Mesothelial cell of epicardium (in vitro differentiated cells): ENCODE measurements at places on chromosomes 7 and 10.
A peak's percentile ranks its signal among the peaks of the same experiment; 100 is the strongest.

GRCh38 chr10:34584164-34584563, 230.9 kb downstream of the PARD3 start:
- H3K27me3 ChIP-seq = no peaks in the 10 kb centered on the region
- no peak for DNase-seq
- no peak overlapping the region for H3K4me3 ChIP-seq
- H3K36me3 ChIP-seq = peaks cover 3% of the 10 kb centered on the region
- peaks cover 50% of the 10 kb centered on the region for H3K4me1 ChIP-seq
- H3K27ac ChIP-seq = no peak overlapping the region

GRCh38 chr7:110358028-110358427, 732.9 kb upstream of the LRRN3 start:
- H3K27me3 ChIP-seq = no peaks in the 10 kb centered on the region
- H3K4me3 ChIP-seq = no peak overlapping the region
- no peaks in the 10 kb centered on the region for H3K4me1 ChIP-seq
- no peak for DNase-seq
- H3K27ac ChIP-seq = no peak overlapping the region

GRCh38 chr7:26629696-26630095, 234.7 kb downstream of the SKAP2 start:
- no peaks in the 10 kb centered on the region for H3K4me1 ChIP-seq
- no peaks in the 10 kb centered on the region for H3K27me3 ChIP-seq
- no peak overlapping the region for H3K27ac ChIP-seq
- DNase-seq = no peak

GRCh38 chr7:105963038-105963667, at the start of gene CDHR3:
Gene CDHR3, plus strand, starts transcription at chr7:105963264. Its CDS starts 55 bp downstream, at chr7:105963319.
- no peak for DNase-seq
- H3K4me3 ChIP-seq = no peak within 1 kb of the TSS
- no peaks in the 10 kb centered on the region for H3K4me1 ChIP-seq
- H3K27me3 ChIP-seq = no peaks in the 10 kb centered on the region
- H3K36me3 ChIP-seq = no peaks in the 10 kb centered on the region
- no peak within 1 kb of the TSS for H3K27ac ChIP-seq

GRCh38 chr7:151699147-151699927, 177.6 kb downstream of the PRKAG2 start:
- H3K27ac ChIP-seq = no peak overlapping the region
- H3K4me1 ChIP-seq = peaks cover 25% of the 10 kb centered on the region
- H3K27me3 ChIP-seq = no peaks in the 10 kb centered on the region
- no peaks in the 10 kb centered on the region for H3K36me3 ChIP-seq
- no peak for DNase-seq

- H3K27ac ChIP-seq = no peak overlapping the region
- DNase-seq = no peak
- H3K27me3 ChIP-seq = no peaks in the 10 kb centered on the region
- no peak overlapping the region for H3K4me3 ChIP-seq
- peaks cover 29% of the 10 kb centered on the region for H3K36me3 ChIP-seq
Measured at GRCh38 chr10:94353336-94353735, 9.4 kb downstream of the NOC3L start.

GRCh38 chr7:3146571-3147226, 103.0 kb upstream of the CARD11 start:
- H3K27ac ChIP-seq = no peak overlapping the region
- no peak for DNase-seq
- no peak overlapping the region for H3K4me3 ChIP-seq
- H3K27me3 ChIP-seq = peaks cover 10% of the 10 kb centered on the region
- peaks cover 12% of the 10 kb centered on the region for H3K4me1 ChIP-seq

DNA sequence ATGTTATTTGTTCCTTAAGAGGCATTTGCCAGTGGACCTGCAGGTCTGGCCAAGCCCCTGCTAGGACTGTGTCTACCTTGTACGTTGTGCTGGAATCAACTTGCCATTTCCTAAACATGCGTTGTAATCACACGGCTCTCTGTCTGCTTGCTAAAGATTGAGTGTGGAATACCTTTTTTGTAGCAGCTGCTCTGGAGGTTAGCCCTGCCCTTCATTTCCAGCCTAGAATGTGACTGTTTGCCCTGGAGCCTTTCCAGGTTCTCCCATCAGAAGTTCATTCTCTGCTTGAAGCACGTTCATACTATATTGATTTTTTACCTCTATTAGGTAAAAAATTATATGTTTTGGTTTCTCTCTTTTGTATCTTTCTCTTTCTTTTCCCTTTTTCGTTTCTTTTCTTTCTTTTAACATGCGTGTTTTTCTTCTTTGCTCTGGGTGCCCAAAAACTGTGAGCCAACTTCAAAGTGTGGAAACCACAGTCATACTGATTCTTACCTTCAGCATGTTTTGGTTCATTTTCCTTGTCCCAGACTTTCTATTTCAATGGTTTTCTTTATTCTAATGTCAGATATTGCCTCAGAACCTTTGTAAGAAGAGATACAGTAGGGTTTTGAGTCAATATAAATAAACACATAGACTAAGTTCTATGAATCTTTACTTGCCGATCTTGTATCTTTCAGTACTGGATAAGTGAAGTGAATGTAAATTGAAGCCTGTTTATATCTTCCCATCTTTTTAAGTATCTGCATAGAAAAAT, 111.9 kb upstream of the RPA3 start:
- peaks cover under 1% of the 10 kb centered on the region for H3K36me3 ChIP-seq
- peak overlapping the region; percentile 64 for H3K27ac ChIP-seq
- peaks cover 13% of the 10 kb centered on the region for H3K4me1 ChIP-seq
- no peak overlapping the region for H3K4me3 ChIP-seq

DNA sequence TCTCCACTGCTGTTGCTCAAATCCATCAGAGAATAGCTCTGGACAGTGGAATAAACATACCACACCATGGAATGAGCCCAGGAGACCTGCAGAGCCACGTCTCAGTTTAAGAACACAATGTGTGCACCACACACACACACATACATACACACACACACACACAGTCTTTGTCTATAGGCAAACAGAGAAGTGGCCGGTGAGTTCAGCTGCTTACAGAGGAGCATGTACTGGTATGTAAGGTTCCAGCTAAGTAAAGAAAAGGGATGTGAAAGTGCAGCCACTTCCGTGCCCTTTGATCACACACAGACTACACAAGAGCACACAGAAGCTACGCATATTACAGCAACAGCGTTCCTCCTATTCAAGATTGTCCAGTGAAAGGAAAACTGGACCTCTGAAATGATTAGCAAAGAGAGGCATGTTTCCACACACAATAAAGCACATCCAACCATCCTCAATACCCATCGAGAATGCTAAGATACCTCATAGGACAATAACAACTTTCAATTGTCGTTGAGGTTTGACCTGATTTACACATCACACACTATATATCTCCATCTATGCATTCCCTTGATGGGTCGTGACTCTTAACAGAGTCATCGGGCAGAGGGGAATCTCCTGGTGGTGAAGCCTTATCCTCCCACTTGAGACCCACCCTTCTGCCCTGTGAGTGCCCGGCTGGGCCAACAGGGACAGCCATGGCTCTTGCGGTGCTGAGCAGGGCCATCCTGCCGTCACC, 23.6 kb downstream of the SLC35B4 start:
- DNase-seq = no peak
- H3K36me3 ChIP-seq = peaks cover 36% of the 10 kb centered on the region
- peaks cover 21% of the 10 kb centered on the region for H3K4me1 ChIP-seq
- H3K4me3 ChIP-seq = no peak overlapping the region
- H3K27me3 ChIP-seq = no peaks in the 10 kb centered on the region
- no peak overlapping the region for H3K27ac ChIP-seq

DNA sequence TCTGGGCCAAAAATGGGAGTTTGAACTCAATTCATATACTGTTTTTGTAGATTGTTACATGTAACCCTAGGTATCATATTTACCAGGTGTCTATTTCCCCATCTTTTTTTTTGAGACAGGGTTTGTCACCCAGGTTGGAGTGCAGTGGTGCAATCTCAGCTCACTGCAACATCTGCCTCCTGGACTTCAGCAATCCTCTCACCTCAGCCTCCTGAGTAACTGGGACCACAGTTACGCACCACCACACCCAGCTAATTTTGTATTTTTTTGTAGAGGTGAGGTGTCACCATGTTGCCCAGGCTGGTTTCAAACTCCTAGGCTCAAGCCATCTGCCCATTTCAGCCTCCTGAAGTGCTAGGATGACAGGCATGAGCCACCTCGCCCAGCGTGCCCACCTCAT, 28.2 kb upstream of the FBXW4 start:
- H3K27me3 ChIP-seq = peaks cover 2% of the 10 kb centered on the region
- no peak overlapping the region for H3K27ac ChIP-seq
- H3K36me3 ChIP-seq = no peaks in the 10 kb centered on the region

DNA sequence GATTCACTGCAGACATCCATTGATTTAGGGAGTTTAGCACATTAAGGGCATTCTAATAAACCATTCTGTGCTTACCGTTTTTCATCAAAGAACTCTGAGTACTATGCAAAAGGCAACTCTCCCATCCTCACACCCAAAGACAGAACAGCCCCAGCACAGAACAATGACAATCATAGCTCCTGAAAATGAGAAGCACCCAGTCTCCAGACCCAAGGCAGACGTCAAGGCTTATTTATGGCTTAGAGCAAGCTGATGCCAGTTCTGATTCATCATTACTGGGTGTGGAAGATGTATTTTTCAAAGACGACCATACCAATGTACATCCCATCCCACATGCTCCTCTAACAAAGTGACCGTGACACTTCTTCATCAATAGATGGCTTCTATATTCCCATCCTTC, 67.6 kb downstream of the OSBPL3 start:
- no peaks in the 10 kb centered on the region for H3K4me1 ChIP-seq
- H3K4me3 ChIP-seq = no peak overlapping the region
- no peak for DNase-seq
- no peaks in the 10 kb centered on the region for H3K27me3 ChIP-seq

GRCh38 chr7:15556339-15557105, 5.3 kb downstream of the AGMO start:
- DNase-seq = no peak

- H3K4me1 ChIP-seq = no peaks in the 10 kb centered on the region
- H3K36me3 ChIP-seq = peaks cover 3% of the 10 kb centered on the region
- no peak for DNase-seq
- no peak overlapping the region for H3K27ac ChIP-seq
Measured at GRCh38 chr7:133691727-133692610, 435.2 kb upstream of the LRGUK start.

GRCh38 chr7:27196287-27196767, 3.6 kb downstream of the HOXA13 start:
- H3K27me3 ChIP-seq = peaks cover 89% of the 10 kb centered on the region
- H3K36me3 ChIP-seq = no peaks in the 10 kb centered on the region
- peak overlapping the region; percentile 56 for H3K27ac ChIP-seq
- peak; percentile 86 for DNase-seq
- peak overlapping the region; percentile 60 for H3K4me3 ChIP-seq

DNA sequence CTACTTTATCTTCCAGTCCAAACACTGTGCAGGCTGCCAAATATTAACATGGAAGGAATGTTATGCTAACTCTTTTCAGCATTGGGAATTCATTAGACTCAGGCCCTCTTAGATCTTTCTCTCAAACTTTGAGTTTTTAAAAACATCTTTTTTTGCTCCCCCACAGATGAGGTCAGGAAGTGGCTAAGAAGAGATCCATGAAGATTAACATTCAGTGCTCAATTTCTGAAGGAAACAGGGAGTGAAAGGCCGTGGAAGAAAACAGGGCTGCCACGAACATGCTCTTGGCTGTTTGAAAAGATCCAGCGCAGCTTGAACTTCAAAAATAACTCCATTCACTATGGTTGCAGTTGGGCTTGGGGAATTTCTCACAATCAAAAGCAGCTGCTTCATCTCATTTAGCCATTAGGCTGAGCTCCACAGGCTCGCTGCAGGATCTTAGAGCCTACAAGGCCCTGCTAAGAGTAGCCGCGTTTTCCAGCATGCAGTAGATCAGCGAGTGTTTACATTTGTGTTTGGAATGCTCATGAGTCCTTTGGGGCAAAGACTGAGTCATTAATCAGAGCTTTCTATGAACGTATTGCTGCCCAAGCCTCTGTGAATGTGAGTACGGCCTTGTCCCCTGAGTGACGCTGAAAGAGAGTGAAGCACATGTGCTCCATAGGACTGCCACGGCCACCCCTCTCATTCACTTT, 41.2 kb upstream of the TNS3 start:
- peaks cover 47% of the 10 kb centered on the region for H3K4me1 ChIP-seq
- H3K4me3 ChIP-seq = no peak overlapping the region
- peak; percentile 52 for DNase-seq
- no peaks in the 10 kb centered on the region for H3K36me3 ChIP-seq

DNA sequence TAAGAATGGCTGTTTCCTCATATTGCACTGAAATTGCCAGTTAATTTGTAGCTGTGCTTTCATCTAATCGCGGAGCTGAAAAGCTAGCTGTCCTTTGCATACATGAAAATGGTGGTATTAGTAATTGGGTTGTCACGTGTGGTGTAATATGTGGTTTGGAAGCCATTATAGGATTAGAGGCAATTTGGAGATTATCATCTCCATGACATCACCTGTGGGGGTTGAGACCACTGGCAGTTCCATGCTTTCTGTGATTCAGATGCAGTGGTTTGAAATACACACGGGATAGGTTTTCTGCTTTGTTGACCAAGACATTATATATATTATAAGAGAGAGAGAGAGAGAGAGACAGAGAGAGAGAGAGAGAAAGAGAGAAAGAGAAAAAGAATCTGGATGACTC, 180.8 kb downstream of the RAB11FIP2 start:
- H3K4me3 ChIP-seq = no peak overlapping the region
- H3K36me3 ChIP-seq = no peaks in the 10 kb centered on the region
- peaks cover 3% of the 10 kb centered on the region for H3K4me1 ChIP-seq
- peaks cover 41% of the 10 kb centered on the region for H3K27me3 ChIP-seq
- H3K27ac ChIP-seq = no peak overlapping the region

- H3K4me3 ChIP-seq = no peak overlapping the region
- H3K4me1 ChIP-seq = peaks cover 74% of the 10 kb centered on the region
- DNase-seq = no peak
- H3K27ac ChIP-seq = peak overlapping the region; percentile 80
- no peaks in the 10 kb centered on the region for H3K27me3 ChIP-seq
Measured at GRCh38 chr7:129855234-129855673, 97.5 kb downstream of the UBE2H start.

DNA sequence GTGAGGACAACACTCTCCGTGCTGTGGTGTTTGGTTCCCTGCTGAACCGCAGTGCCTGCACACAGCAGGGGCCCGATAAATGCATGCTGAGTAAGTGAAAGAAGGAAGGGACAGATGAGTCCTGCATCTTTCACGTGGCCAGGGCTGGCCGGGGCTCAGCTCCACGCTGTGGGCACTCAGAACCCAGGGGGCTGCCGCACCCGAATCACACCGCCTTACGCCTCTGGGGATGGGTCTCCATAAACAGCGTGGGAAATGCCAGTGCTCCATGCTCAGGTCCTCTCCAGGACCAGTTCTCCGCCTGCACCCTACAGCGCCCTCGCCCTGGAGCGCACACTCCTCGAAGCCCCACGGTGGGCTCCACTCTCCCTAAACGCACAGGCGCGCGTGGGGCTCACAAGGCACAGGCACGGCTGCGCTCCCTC, 38.1 kb downstream of the RASGEF1A start:
- no peak overlapping the region for H3K27ac ChIP-seq
- peaks cover 88% of the 10 kb centered on the region for H3K27me3 ChIP-seq
- peak; percentile 38 for DNase-seq
- H3K4me1 ChIP-seq = peaks cover 3% of the 10 kb centered on the region
- no peaks in the 10 kb centered on the region for H3K36me3 ChIP-seq

GRCh38 chr10:109062371-109062770, 860.9 kb downstream of the XPNPEP1 start:
- H3K4me1 ChIP-seq = no peaks in the 10 kb centered on the region
- H3K36me3 ChIP-seq = no peaks in the 10 kb centered on the region
- DNase-seq = no peak
- no peaks in the 10 kb centered on the region for H3K27me3 ChIP-seq
